ENCODE measurements at places on chromosomes 11 and 22.
A peak's percentile ranks its signal among the peaks of the same experiment; 100 is the strongest.

GRCh38 chr22:28112548-28113043 is 193.5 kb upstream of the PITPNB start:
- no peak for DNase-seq

DNA sequence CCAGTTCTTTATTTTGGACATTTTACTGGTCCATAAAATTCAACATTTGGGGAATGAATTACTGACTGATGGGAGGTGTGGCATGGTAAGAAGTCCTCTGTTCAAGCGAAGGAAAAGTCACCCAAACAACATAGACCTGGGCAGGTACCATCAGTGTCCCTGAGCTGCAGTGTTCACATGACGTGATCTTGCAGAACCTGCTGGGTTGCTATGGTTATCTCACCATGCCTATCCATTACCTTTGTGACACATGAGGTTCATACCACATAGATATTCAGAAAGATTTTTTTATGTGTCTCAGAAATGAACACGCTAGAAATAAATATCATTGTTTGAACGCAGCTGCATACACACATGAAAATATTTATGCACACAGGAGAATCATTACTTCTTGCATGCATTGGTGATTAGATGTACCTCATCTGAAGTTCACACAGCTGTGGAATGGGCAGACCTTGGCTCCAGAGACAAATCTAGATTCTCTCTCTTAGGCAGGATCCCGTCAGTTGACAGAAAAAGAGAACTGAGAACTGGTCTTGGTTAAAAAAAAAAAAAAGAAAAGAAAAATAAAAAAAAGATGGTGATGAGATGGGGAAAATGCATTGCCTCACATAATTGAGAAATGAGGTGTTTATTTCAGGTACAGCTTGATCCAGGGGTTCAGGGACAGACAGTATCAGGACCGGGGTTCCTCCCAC is 21.4 kb upstream of the RCN1 start:
- no peak for DNase-seq

DNA sequence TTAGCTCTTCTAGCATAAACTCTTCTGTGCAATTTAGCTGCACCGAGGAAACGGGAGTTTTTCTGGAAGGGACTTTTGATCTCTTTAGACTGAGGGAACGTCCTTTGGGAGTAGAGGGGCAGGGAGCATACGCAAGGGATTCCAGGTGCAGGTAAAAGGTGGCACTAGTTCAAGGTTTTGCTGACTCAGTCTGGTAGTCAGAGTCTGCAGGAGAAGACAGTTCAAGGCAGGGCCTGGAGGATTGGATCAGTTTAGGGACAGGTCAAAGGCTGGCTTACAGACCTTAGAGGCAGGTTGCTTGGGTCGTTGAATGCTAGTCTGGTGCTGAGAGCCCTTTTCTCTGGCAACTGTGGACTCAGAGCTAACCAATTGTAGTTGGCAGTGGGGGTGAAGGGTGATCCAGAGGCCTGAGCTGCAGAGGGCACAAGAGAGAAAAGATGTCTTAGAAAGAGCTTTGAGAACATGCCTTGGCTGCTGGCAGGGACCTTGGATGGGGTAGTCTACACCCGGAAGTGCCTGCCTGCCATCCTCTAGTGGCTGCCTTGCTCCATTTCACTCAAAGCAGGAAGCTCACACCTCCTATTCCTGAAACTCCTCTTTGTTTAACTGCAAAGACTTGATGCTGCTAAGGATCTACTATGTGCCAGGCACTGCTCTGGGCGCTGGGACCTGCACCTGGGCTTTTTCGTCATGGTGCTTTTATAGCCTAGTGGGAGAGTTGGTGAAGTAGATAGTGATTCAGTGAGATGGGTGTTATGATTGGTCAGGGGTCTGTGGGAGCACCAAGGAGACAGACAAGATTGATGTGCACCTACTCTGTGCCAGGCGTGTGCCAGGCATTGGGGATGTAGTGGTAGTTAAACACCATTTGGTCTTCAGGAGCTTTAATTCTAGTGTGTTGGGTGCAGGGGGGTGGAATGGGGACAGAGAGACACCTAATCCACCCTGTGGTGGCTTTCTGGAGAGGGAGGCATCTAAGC is 17.1 kb downstream of the MIAT start:
- DNase-seq = no peak

DNA sequence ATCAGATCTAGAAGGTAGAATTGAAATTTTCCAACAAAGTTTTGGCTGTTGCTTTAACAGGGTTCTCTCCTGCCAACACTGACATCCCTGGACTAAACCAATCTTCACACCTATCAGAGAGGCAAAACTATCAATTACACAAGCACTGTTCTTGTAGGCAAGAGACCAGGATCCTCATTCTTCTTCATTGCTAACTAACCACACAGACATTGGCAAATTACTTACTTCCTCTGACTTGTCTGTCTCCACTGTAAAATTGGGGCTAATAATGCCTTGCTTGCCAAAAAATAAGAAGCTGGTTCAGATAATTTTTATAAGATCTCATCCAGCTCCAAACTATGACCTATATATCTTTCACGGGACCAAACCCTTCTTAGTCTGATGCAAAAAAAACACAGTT is 93.8 kb upstream of the DDI1 start:
- no peak for DNase-seq

DNA sequence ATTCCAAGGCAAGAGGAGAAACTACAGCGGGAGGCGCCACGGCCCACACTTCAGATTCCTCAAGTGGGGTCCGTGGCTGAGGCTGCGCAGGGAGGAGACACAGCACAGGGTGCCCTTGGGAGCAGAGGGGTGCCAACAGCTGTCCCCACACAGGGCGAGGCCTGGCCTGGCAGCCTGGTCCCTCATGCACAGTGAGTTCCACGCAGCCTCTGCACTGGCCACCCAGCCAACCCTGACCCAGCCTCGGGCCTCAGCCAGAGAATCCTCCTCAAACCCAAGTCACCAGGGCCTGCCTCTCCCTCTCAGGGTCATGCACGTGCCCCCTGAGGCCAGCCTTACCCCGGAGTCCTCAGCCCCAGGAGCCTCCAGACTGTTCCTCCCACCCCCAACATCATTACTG is 22.4 kb upstream of the MOB2 start:
- DNase-seq = no peak

DNA sequence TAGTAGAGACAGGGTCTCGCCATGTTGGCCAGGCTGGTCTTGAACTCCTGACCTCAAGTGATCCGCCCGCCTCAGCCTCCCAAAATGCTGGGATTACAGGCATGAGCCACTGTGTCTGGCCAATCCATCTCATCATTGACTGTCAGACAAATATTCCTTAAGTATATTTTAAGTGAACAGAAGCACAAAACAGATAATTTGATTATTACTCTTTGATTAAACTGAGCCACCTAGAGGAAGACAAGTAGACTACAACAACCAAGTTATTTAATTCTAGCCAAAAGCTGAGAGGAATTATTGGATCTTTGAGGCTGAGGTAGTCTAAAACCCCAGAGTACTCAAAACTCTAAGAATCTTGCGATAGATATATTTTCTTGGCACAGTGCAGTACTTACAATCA is 1.2 kb downstream of the ACRV1 start:
- DNase-seq = no peak

GRCh38 chr11:122258446-122259194 is 142.6 kb upstream of the BLID start:
- no peak for DNase-seq

GRCh38 chr11:72423840-72424239 is 10.5 kb downstream of the CLPB start:
- DNase-seq = no peak

DNA sequence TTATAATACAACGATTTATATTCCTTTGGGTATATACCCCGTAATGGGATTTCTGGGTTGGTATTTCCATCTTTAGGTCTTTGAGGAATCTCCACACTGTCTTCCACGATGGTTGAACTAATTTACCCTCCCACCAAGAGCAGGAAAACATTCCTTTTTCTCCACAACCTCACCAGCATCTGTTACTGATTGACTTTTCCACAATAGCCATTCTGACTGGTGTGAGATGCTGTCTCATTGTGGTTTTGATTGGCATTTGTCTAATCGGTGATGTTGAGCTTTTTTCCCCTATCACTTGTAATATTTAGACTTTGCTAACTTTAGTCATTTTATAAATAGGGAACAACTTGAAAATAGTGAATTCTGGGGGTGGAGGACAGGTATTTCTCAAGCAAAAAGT is 58.1 kb downstream of the PPFIA1 start:
- DNase-seq = no peak

GRCh38 chr11:134254433-134255183 is 1.2 kb downstream of the ACAD8 start:
- DNase-seq = no peak

- DNase-seq = no peak
Observed at GRCh38 chr11:32487270-32487669, 51.9 kb upstream of the WT1 start.

DNA sequence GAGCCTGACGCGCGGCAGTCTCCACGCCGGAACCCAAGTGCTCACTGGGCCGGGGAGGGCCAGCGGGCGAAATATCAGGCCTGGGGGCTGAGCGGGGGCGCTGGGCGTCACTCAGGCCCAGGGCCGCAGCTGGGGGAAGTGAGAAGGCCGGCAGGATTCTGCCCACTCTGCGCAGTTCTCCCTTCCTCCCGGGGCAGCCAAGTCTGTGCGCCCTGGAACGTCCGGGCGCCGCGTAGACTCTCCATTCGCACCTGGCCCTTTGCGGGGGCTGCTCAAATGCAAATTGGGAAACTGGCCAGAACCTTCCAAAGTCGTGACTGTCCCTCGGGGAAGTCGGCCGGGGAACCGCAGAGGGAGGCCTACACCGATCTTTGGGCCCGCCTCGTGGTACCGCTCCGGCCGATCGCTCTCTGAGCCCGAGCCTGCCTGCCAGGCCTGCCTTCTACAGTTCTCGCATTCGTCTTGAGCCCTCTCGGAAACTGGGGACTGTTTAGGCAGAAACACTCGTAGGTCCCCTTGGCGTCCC is 2.2 kb upstream of the SLC6A5 start:
- DNase-seq = no peak

GRCh38 chr11:30196400-30197206 is 34.2 kb upstream of the FSHB start:
- DNase-seq = no peak

DNA sequence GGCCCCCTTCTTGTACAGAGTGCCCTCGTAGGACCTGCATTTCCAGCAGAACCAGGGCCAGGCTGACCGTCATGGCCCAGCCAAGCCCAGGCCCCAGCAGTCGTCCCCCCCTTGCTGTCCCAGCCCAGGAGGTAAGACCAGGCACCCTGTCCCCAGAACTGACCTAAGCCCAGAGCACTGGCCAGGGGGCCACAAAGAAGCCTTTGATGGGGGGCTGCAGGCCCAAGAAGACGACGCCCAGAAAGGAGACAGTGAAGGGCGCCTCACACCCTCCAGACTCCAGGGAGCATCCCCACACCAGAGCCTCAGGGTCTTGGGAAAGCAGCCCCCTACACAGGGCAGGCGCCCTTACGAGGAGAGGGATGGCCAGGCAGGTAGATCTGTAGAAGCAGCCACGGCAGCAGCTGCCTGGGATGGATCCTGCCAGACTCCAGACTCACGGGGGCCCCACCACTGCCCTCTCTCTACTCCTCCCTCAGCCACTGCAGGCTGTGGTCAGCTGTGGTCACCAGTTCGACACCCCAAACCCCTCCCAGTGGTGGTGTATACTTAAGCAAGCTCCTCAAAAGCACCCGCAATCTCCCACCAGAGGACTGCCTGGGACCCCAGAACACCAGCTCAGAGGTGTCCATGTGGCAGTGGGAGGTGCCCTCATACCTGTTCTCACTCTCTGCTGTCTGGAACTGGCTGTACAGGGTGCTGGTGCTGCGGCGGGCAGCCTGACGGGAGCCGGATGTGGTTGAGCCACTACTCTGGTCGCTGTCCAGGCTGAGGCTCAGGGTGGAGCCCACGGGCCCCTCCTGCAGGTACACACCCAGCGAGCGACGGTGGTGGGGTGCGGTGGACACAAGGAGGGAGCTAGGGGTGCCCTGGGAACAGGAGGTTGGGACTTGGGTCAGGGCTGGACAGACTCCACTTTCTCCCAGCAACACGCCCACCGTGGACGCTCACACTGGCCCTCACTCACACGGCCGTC is 27.0 kb downstream of the SBF1 start:
- no peak for DNase-seq

- no peak for DNase-seq
Observed at GRCh38 chr22:38075105-38075825, 8.7 kb downstream of the SLC16A8 start.

GRCh38 chr11:77569676-77570070 is 20.1 kb upstream of the AQP11 start:
- no peak for DNase-seq

DNA sequence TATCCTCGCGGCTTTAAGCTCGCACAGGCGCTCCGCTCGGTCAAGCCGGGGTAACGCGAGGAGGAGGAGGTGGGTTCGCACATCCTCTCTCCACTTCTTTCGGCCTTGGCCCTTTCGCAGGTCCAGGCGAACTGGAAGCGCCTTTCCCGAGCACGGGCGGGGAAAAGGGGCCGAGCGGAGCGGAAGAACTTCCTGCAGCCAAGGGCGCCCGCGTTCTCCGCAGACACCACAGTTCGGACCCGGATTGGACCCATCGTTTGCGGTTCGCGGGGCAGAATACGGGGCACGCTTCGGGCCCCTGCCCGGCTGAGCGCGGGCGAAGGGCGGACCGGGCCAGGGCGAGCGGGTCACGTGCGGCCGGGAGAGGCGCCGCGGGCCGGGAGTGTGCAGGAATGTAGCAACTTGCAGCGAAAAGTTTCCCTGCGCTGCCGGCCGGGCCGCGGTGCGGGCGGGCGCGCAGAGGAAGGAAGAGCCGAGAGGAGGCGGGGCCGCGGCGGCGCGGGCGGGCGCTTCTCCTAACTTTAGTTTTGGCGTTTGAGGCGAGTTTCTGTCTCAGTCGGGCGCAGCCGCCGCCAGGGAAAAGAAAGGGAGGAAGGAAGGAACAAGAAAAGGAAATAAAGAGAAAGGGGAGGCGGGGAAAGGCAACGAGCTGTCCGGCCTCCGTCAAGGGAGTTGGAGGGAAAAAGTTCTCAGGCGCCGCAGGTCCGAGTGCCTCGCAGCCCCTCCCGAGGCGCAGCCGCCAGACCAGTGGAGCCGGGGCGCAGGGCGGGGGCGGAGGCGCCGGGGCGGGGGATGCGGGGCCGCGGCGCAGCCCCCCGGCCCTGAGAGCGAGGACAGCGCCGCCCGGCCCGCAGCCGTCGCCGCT is at the start of gene YAP1:
Gene YAP1 (plus strand): TSS at position 552 of the 865 bp plus-strand sequence. CDS start 402 bp downstream, outside the sequence.
- DNase-seq = peak; percentile 10

GRCh38 chr22:17159504-17159951 is 451 bp upstream of the HDHD5 start:
- peak; percentile 30 for DNase-seq

GRCh38 chr11:132186699-132187098 is 816.3 kb downstream of the NTM start:
- no peak for DNase-seq

DNA sequence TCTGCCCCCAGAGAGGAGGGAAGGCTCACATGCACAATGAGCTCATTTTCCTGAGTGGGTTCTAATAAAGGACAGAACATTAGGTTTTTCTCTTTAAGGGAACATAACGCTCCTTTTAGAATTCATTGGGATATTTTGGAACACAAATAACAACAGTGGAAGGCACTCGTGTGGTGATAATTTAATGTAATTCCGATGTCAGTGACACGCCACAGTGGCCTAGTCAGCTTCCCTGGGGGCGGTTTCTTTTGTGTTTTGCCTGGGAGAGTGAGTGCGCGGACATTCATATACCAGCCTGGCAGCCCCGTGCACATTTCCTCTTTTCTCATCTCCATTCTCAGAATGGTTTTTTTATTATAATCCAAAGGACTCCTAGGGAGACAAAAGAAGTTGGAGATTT is 41.1 kb downstream of the SEZ6L start:
- no peak for DNase-seq

Data from activated CD8-positive, alpha-beta memory T cell treated with anti-CD3 and anti-CD28 coated beads for 4 hours (primary cell).